ENCODE measurements at places on chromosomes 7 and 10.
A peak's percentile ranks its signal among the peaks of the same experiment; 100 is the strongest.

DNA sequence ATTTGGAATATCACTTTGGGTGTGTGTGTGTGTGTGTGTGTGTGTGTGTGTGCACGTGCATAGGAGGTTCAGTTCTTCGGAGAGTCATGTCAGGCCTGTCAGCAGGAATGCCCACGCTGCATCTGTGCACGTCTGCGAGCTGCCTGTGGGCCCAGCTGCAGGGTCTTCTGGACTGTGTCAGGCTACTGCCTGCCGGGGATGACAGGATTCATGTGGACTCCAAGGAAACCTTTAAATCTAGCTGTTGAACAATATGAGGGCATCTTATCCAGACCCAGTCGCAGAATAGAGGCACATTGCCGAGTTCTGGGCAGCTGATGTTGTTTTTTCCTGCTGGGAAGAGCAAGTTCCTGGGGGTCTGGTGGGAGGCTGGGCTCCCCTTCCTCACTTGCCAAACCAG lies 19.0 kb downstream of the AQP1 start:
- DNase-seq = no peak

DNA sequence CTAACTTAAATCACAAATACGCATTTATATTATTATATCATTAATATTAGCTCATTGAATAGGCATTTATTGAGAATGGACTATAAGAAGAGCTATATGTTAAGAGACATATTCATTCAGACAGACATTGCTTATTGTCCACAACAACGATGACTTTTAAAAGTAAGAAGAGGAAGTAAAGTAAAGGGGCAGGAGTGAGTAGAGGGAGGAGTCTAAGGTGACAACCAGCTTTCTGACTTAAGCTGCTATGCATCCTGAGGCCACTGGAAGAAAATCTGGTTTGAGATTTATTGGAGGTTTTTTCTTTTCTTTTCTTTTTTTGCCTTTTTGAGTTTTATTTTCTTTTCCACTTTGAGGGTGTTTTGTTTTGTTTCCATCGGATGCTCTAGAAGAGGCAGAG lies 723.5 kb downstream of the GRM8 start:
- no peak for DNase-seq

GRCh38 chr7:118312966-118313365 lies 88.5 kb downstream of the ANKRD7 start:
- no peak for DNase-seq

DNA sequence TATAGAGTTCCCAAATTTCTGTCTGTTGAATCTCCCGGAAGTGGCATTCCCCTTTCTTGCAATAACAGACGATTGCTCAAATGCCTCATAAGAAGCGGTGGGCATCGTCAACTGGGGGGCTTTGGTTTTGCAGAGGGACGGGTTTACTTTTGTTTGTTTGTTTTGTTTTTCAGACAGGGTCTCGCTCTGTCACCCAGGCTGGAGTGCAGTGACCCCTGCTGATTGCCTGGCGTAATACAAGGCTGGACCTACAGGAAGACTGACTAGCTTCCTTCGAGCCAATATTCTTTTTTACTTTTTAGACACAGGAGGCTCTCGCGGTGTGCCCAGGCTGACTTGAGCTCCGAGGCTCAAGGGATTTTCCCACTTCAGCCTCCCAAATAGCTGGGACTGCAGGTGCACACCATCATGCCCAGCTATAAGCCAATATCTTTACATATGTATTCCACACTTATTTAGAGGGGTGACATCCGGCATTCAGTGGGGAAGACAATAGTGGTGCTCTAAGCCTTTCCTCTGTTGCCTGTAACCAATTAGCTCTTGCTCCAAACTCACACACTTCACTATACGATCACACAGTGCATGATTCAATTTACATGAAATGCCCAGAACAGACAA lies 58.1 kb downstream of the FHIP2A start:
- DNase-seq = peak; percentile 54

DNA sequence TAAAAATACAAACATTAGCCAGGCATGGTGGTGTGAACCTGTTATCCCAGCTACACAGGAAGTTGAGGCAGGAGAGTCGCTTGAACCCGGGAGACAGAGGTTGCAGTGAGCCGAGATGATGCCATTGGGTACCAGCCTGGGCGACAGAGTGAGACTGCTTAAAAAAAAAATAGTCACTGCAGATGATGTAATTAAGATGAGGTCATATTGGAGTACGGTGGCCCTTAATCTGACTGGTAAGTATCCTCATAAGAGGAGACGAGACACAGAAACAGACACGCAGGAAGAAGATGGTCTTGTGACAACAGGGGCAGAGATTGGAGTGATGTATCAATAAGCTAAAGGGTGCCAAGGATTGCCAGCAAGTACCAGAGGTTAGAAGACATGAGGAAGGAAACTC lies 156.0 kb downstream of the FAM107B start:
- no peak for DNase-seq

DNA sequence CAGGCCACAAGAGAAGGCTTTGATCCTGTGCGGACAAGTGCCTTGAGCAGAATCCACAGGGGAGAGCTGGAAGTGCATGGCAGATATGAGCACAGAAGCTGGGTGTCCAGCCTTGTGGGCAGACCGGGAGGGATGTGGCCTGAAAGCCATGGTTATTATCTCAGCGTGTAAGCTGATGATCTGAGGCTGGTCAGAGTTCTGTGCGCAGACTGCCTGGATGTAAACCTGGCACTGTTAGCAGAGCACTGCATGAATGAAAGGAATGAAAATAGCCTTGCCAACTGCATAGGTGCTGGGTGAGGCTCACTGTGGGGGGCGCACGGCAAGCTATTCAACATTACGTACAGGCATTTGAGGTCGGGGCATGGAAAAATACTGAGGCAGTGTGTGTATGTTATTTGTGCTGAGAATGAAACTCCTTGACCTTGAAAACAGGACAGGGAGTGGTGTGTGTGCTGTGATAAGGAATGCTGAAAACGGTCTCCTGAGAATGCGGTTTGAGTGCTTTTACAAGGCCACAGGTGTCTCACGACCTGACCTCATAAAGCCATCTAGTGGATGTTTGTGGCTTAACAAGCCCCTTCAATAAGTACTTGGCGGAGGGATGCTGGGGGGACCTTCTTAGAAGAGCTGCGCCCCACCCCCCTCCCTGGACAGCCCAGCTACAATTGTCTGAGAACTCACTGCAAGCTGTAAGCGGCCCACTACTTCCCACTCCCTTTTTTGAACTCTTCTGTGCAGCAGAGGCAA lies 18.7 kb downstream of the AKR1C1 start:
- DNase-seq = peak; percentile 63

DNA sequence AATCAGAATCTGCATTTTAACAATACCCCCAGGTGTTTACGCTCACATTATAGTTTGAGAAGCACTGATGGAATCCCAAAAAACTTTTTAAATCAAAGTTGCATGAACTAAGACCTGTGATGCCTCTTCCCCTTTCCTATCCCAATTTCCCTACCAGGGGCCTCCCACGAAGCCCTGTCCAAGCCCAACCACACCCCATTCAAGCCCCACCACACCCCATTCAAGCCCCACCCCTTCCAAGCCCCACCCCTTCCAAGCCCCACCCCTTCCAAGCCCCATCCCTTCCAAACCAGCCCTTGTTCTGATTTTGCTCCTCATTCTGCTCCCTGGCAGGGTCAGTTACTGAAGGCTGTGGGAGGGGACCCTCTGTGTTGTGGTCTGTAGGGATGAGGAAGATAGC lies 9.8 kb upstream of the AQP1 start:
- DNase-seq = no peak

GRCh38 chr10:73816917-73817729 lies 5.7 kb upstream of the NDST2 start:
- no peak for DNase-seq

GRCh38 chr10:114100848-114101741 lies 57.4 kb downstream of the ADRB1 start:
- peak; percentile 27 for DNase-seq

GRCh38 chr7:22781230-22781711 lies 41.4 kb downstream of the TOMM7 start:
- peak; percentile 96 for DNase-seq

GRCh38 chr7:109577265-109577664 lies 1007.6 kb downstream of the DNAJB9 start:
- no peak for DNase-seq

DNA sequence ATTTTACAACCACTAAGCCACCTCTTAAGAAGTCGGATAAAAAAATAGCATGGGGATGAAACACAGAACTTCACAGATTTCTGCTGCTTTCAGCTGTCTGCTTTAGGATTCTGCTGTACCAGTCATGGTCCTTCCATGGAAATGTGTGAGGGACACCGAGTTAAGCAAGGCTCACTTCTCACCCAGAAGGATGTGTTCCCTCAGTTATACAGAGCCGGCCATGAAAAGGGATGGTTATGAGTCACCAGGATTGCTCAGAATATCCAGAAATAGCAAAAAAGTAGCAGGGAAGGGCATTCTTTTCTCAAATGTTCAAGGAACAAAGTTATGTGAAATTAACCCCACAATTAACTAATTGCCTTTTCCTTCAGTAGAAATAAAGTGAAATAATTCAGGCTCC lies 124.4 kb downstream of the AMPH start:
- DNase-seq = no peak

DNA sequence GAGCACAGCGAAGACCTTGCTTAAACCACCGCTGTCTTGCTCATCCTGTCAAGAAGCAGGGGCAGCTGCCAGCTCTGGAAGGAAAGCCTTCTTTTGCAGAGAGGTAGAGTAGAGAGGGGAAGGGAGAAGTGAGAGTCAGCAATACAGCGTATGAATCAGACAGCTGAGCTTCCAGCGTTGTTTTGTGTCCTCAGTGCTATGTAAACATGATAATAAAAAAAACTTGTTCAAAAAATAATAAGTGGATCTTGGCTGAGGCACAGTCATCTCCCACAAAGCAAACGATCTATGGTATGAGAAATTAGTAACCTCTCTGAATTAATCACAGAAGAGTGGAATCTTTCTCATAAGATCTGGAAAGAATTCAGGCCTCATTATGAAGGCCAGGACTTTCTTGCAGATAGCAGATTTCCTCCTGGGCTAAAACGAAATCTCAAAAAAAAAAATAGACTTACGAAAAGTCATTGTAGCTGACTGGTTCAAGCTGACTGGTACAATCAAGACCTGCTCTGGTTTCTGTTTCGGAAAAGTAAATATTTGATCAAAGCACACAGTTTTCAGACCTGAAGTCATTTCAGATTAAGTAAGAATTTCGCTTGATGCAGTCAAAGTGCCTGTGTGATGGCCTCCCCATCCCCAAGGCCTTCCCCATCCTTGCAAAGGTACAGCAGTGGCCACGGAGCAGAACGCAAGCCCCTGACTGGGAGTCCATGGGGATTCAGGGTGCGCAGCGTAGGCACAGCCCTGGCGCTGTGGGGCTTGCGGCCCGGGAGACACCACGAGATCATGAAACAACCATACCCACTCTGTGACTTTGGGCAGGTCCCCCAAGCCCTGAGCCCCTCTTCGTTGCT lies 29.4 kb downstream of the CHST15 start:
- peak; percentile 45 for DNase-seq

GRCh38 chr7:28392289-28392688 lies 20.0 kb upstream of the CREB5 start:
- no peak for DNase-seq

- no peak for DNase-seq
These were observed 556.3 kb downstream of the GRM8 start for GRCh38 chr7:126696256-126697038.

- DNase-seq = no peak
These were observed 47.4 kb downstream of the ALOX5 start for GRCh38 chr10:45421221-45422097.

GRCh38 chr10:29908962-29909361 lies 150.4 kb downstream of the JCAD start:
- no peak for DNase-seq

DNA sequence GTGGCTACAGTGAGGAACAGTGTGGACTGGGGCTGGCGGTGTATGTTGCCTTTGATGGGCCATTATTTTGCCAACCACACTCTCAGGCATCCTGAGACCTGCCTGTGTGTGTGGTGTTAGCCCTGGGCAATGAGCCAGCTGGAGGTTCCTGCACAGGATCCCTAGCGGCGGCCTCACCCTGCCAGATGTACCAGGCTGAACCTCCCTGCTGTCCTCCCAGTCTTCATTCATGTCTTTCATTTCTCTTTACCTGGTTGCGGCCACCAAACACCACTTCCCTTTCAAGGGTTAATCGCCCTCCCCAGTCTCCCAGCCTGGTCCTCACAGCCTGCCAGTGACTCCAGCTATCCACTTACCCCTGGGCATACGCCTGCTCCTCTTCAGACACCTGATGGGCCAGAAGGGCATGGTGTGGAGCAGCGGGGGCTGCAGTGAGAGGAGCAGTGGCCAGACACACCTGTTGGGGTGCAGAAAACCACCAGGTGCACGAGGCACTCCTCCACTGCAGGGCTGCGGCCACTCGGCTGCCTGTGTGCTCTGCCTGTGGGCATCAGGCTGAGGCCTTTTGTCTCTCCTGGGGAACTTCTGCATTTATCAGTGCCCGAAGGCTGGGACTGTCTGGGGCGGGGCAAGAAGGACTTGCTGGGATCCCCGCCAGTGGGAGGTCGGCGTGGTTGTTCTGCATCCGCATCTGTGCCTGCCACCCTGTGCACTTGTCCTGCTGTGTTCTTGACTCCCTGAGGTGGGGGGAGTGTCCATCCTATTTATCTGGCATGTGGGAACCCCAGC lies 111.6 kb downstream of the ARHGAP22 start:
- DNase-seq = no peak

DNA sequence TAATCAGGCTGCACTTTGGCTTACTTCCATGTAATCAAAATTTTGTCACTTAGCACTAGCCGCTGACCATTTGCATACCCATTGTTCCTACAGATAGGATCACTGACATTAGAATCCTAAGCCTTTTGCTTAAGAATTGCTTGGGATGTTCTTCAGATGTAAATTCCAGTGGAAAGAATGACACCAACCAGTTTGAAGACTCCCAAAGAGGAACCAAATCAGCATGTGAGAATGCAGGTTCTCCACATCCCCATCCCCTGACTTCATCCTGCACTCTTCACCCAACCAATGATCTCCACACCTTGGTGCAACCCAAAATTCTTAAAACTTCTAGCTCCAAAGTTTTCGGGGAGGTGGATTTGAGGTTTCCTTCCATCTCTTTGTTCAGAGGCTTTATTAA lies 345.6 kb downstream of the GPAM start:
- DNase-seq = no peak

GRCh38 chr10:64444564-64444963 lies 923.4 kb downstream of the REEP3 start:
- DNase-seq = no peak

- no peak for DNase-seq
These were observed 610.5 kb upstream of the PFKP start for GRCh38 chr10:2456834-2457233.

DNA sequence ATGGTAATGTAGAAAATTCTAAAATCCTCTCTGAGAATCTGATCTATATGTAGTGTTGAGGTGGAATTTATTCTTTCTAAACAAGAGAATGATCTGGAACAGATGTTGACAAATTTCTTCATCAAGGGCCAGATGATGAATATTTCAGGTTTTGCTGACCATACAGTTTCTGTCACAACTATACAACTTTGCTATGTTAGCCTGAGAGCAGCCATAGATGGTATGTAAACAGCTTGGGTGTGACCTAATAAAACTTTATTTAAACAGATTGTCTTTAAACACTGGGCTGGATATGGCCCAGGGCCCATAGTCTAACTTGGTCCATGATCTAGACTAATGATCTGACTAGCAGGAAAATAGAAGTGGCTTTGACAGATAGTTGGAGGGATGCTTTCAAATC lies 213.6 kb upstream of the CELF2 start:
- DNase-seq = no peak

GRCh38 chr10:69816521-69816920 lies 14.8 kb downstream of the COL13A1 start:
- peak; percentile 31 for DNase-seq
